ENCODE measurements at places on chromosomes 11 and 22.

GRCh38 chr22:26079009-26079408 is 90.3 kb upstream of the SEZ6L start:
- no peak for DNase-seq

- no peak for DNase-seq
Observed at GRCh38 chr22:44907765-44908737, 101.8 kb downstream of the PHF21B start.

GRCh38 chr11:61567286-61568061 is 13.4 kb downstream of the SYT7 start:
- DNase-seq = no peak

DNA sequence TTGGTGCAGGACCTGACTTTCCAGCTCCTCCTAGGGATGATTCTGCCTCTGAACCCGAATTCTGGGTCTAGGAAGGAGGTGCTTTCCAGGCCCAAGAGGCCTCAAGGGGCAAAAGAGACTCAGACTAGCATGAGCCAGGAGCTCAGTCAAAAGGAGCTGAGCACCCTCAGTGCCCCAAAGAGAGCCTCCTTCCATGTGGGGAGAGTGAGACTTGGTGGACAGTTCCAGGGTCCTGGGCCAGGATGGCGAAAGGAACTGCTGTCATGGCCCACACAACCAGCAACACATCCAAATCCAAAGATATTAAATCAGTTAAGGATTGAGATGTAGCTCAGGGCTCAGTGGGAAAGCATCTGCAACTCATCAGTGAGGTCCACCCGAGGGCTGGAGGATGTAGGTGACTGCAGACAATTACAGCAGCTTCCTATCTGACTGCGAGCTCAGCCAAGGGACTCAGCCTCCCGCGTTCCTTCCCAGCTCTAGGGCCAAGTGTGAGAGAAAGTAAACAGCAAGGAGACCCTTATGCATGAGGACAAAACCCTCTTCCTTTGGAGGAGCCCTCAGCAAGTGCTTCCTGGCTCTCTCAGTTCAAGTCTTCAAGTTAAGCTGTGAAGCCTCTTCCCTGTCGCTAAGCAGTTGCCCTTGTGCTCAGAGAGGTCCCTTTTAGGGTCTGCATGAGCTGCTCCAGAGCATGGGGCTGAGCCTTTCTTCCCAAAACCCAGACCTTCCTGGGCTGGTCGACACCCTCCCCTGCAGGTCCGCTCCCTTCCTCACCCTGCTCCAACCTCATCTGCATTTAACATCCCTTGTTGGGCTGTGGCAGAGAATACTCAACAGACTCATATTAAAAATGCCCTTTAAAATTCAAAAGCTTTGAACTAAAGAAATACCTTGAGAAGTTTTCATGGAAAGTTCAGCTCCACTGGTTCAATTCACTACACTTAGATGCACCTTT is 35.8 kb downstream of the C11orf58 start:
- no peak for DNase-seq

- DNase-seq = no peak
Observed at GRCh38 chr22:48976556-48977535, 850.8 kb downstream of the BRD1 start.

DNA sequence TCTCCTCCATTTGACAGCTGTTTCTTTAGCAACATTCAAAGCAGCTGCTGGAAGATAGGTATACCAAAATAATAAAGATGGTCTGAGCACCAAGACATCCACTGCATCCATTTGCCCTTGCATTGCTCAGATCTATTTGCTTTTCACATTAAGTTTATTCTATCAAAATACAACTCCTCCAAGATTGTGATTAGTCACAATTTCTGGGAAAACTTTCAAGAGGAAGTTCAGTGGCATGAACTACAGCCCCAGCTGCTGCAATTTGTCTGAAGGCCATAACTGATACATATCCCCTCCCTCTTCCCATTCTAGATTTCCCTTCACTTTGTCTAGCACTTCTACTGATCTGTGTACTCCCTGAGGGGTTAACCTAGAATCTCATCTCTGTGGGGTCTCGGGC is 117.5 kb upstream of the CEP126 start:
- no peak for DNase-seq

GRCh38 chr11:113596658-113597057 is 109.5 kb downstream of the TMPRSS5 start:
- no peak for DNase-seq

GRCh38 chr22:46428171-46428570 is 92.7 kb downstream of the TRMU start:
- no peak for DNase-seq

DNA sequence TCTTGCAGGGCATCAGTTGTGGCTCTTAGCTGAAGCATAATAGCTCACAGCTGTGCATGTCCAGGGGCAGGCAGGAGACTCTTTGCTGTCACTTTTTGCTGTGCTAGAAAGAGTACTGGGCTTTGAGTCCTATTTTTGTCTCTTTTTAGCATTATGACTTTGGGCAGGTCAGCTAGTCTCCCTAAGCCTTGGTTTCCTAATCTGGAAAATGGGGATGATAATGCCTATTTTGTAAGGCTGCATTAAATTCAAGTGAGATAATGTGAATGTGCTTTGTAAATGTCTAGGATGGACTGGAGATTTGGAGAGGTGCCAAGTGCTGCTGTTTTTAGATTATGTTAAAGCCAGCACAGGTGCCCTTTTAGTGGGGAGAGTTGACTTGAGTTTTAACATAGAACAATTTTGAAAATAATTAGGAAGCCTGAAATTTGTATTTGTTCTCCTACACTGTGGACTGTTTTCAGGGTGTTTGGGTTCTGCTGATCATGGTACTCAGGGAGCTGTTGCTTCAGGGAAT is 19.1 kb downstream of the CABIN1 start:
- no peak for DNase-seq

Measured in brain (organoid and tissue), 16 donors.